ENCODE measurements at places on chromosomes 11 and 22.
A peak's percentile ranks its signal among the peaks of the same experiment; 100 is the strongest.

DNA sequence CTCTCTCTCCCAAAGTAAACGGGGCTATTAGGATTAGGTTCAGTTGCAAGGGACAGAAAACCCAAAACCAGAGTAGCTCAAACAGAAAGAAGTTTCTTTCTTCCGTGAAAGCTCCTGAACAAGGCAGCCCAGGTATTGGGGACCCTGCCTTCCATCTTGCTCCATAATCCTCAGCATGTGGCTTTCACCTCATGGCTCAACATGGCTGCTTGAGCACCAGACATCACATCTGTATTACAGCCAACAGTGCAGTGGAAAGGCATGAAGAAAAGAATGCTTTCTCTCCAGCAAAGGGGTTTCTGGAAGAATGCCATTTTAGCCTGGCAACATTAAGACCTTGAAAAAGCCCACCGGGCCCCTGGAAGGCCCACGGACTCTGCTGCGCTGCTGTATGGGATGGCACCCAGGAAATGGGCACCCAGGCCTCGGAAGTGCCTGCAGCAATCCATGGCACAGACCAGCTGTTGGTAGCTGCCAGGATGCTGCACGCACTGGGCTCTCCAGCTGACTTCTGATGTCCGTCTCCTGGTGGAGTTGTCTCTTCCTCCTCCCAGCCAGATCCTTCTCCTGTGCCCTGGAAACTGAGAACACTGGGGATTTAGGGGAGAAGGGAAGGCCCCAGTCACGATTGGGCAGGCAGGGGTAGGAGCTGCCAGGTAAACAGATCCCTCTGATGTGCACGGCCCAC lies 22.6 kb downstream of the PDGFB start:
- no peak for DNase-seq

DNA sequence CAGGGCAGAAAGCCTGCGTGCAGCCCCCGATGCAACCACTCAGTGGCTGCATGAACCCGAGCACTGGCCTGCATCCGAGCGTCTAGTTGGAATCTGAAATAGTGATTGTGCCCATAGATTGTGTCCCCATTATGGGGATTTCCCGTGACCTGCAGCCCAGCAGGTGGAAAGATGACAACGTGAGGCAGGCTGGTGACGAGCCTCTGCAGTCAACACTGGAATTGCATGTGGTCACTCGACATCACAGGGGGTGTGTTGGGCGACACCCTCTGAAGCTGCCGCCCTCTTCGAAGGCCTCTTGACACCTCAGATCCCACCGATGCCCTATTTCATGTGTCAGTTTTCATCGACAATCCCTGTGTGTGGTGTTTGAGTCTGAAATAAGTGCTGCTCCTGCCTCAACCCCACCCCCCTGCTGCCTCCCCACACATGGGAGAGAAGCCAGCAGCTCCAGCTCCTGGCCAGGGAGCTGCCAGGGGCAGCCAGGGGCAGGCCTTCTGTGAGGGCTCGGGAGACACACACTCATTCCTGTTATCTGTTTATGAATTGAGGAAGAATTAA lies 172.0 kb upstream of the B3GAT1 start:
- DNase-seq = no peak

DNA sequence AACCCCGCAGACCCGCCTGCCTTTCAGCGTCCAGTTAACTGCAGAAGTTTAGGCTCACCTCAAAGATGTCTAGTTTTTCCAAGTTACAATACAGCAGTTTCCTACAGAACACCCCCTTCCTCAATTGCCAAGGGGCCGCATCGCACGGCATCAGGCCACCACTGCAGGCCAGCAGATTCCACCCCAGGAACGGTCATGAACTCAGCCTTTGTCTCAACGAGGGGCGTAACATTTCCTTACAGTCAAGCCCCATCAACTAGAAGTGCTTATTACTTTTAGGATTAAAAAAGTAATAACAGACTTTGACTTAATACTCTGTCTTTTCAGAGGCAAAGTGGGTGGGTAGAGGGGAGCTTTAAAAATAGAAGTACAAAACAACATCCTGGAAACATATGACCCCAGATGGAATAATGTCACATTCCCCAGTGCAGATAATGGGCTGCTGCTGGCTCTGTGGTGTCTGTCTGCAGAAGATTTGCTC lies 36.3 kb downstream of the PPP2R1B start:
- DNase-seq = no peak

DNA sequence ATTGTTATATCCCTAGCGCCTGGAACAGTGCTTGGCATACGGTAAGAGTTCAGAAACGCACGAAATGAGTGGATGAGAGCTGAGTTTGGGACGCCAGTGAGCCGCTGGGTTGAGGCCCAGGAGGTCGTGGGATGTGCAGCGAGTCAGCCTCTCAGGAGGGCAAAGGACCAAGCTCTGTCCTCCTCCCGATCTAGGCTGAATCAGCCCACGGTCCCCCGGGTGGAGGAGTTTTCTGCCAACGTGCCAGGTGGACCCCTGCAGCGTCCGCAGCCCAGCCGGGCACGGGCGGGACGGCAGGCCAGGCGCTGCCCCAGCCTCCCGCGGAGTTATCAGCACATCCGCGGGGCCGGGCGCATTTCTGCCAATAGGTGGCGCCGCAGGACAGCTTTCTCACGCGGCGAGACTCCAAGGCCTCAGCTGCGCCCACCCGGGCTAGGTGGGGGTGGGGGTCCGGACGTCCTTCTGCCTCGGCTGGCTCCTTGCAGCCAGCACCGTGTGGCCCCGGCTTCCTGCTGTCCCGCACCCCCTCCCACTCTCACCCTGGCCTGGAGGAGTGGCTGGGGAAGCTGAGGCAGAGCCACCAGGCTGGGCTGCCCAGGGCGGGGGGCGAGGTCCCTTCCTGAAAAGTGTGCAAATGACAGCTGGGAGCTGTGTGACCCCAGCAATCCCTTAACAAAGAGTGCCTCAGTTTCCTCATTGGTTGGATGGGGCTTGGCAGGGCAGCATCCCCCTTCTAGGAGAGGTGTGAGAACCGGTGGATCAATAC lies 2.2 kb upstream of the RPS19BP1 start:
- DNase-seq = peak; percentile 58

- DNase-seq = no peak
These were observed 623.7 kb upstream of the CCDC90B start for GRCh38 chr11:83909579-83910534.

GRCh38 chr11:126355926-126356897 lies 726 bp downstream of the ST3GAL4 start:
- peak; percentile 58 for DNase-seq

DNA sequence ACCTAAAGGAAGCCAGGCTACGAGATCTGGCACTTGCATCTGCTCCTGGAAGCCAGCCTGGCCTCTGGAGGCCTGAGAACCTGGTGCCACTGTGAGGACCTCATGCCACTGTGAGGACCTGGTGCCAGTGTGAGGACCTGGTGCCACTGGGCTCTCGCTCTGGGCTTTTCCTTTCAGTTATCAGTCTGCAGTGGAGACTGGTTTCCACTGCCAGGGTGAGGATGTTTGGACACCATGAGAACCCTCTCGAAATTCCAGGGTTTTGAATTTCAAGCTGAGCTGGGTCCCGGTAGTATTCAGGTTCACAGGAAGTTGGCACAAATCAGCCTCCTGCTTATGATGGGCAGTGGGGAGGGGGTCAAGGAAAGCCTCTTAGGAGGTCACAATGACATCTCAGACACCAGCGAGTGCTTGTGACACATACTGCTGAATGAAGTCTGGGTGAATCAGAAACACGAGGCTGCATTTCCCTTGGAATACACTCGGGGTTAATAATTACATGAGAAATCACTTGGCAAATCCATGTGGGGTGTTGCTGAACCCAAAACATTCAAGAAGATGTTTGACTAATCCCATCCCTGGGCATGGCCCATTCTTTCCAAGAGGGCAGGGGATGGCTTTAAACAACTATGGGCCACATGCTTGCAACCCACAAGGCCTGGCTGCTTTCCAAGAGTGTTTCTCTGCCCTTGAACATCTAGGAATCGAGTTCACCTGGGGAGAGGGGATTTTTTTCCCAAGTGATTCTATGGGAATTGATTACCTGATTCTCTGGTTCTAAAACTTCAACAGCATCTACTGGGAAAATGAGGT lies 60.2 kb downstream of the LINC01488 start:
- DNase-seq = no peak

GRCh38 chr22:49971232-49972162 lies 10.9 kb downstream of the PIM3 start:
- peak; percentile 72 for DNase-seq

DNA sequence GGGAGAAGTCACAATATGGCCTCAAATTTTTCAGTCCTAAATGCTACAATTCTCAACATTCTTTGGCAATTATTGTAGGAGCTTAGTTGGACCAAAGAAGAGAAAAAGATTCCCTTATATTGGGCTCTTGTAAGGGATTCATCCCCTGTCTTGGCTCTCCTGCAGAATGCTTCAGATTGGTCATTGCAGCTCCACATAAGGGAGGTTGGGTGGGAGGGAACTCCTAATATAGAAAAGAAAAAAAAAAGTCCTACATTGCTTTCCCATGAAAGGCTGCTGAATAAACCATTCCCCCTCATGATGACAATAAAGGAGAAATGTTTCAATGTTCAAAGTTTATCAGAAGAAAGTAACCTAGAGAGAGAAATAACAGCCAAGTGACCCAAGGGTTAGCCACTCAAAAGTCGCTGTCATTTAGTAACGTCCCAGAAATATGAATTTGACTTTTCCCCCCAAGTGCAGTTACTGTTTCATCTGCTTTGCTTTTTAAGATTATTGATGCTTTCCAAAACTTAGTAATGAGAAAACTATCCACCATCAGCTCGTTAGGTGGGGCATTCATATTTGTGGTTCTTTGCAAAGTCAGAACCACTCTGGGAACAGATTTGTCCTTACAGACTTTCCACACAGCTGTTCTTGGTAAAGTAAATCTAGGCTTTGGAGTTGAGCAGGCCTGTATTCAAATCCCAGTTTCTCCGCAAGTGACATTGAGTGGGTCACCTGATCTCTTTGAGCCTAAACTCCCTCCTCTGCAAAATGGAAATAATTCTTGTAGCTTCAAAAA lies 5.0 kb upstream of the SLC1A2 start:
- DNase-seq = no peak

- no peak for DNase-seq
These were observed 19.8 kb downstream of the PRMT3 start for GRCh38 chr11:20407344-20407743.

DNA sequence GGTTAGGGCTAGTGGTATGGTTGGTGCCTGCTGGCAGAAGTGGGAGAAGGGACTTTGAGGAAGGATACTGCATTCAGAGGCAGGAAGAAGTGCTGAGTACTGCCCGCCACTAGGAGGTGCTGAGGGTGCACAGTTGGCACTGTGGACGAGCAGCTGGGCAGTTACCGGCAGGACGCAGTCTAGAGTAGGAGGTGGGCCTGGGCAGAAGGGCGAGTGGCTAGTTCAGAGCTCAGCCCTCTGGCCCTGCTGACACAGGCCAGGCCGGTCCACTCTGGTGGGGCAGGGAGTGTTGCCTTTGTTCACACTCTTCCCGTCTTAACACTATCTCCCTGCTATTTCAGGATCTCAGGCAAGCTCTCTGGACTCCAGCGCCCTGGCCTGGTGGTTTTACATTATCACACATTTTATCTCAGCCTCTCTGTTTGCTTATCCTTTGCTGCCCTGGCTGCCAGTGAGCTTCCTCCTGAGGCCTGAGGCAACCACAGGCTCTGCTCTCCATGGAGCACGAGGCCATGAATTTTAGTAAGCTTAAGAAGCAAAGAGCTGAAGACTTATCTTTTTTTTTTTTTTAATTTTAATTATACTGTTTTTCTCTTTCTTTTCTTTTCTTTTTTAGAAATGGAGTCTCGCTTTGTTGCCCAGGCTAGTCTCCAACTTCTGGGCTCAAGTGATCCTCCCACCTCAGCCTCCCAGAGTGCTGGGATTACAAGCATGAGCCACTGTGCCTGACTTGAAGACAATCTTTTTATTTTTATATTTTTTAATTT lies 26.9 kb downstream of the SNAP29 start:
- DNase-seq = peak; percentile 97

DNA sequence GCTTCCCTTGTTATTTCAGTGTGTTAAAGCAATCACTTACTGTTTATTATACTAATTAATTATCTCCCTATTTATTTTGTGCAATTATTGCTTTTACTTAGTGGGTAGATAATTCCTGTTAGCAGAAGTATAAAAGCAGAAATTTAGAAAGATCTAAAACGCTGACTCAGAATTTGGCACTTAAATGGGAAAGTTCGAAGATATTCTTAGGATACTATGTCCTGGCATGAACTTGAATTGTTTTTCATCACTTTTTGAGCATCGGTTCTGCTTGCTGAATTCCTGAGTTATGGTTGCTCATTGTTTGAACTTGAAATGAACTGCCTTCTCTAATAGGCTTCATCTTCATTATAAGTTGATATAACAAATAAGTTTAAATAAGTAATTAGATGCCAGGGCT lies 325.4 kb downstream of the JRKL start:
- DNase-seq = no peak

DNA sequence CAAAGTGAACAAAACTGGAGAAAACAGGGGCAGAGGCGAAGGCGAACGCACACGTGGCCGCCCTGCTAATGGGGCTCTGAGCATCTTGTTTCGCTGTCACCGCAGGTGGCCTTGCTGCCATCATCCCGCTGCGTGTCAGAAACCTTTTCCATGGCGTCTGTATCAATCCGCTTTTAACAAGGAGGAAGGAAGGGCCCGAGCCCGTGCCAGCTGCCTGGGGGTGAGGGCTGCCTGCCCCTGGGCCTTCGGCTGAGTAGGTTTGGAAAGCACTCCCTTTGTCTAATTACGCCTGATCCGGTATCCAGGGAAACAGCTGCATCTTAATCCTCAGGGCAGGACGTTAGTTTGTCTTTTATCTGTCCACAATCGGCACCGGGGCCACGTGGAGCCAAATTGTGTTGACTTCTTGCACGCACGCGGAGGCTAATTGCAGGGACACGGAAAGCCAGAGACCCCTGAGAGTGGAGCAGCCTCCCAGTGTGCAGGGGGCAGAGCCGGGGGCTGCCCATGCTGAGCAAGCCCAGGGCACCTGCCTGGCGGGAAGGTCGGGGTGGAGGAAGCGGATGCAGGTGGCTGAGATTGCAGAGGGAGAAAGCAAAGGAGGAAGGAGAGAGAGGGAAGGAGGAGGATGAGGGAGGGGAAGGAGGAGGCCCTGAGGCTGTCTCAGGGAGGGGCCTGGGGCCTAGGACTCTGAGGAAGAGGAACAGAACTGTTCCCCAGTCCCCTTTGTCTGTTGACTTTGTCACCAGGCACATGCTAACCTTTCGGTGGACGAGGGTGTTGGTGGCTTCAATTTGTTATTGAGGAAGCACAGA lies 19.2 kb upstream of the TH start:
- DNase-seq = no peak

DNA sequence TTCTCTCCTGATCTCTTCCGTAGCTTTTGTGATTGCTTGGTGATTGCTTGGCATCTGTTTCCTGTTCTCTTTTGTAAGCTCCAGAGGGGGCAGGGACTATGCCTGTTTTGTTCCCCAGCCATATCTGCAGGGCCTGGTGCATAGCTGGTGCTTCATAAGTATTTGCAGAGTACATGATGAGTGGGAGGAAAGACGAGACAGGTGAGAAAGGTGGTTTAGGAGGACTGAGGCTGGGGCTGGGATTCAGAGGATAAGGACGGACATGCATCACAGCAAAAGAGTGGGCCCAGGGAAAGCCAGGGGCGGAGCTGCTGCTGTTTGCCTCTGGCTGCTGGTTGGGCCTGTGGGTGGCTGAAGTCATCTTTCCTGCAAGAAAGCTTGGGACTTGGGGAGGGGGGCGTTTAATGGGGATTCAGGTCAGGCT lies 62.4 kb downstream of the DSCAML1 start:
- no peak for DNase-seq

Data from HT-29 (cell line).